ENCODE measurements at places on chromosomes 6 and 20.

- H3K27me3 ChIP-seq: no peaks in the 10 kb centered on the region
- peaks cover 46% of the 10 kb centered on the region for H3K36me3 ChIP-seq
- H3K4me1 ChIP-seq: peaks cover 38% of the 10 kb centered on the region
Observed at GRCh38 chr20:45946149-45946970, 11.9 kb downstream of the PCIF1 start.

DNA sequence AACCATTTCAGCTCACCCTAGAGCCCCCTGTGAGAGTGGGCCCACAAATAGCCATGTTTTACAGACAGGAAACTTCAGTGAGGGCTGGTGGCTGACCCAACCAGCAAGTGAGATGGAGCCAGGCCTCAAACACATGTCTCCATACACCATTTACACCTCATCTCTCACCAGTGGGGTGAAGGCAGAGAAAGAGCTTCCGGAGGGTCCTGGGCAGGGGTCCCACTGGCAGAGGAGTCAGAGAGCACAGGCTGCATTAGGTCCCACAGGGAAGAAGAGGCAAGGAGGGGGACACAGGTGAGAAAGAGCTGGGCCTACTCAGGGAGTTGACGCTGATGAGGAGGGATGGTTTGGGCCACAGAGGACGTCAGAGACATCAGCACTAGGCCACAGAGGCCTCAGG, 172.6 kb downstream of the VEGFA start:
- H3K36me3 ChIP-seq: no peaks in the 10 kb centered on the region
- no peak overlapping the region for H3K27ac ChIP-seq
- peaks cover 19% of the 10 kb centered on the region for H3K27me3 ChIP-seq
- no peak overlapping the region for H3K4me3 ChIP-seq

DNA sequence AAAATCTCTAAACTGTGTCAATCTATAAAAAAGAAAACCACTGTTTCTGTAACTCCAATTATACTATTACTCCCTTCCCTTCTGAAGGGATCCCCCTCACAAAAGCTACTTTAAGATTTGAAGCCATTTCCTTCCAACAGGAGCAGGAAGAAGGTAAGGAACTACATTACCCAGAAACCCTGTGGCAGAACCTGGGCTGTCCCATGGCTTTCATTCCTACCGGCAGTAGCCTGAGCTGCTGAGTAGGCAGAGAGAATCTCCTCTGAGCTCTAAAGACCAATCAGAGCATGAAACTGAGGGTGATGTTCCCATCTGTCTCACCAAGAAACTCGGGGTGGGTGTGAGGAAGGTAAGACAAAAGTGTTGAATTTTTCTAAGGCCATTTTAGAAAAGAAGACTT, 108.0 kb upstream of the LRFN2 start:
- no peak overlapping the region for H3K27ac ChIP-seq
- no peak for DNase-seq
- peaks cover 7% of the 10 kb centered on the region for H3K27me3 ChIP-seq
- no peaks in the 10 kb centered on the region for H3K36me3 ChIP-seq
- H3K4me3 ChIP-seq: no peak overlapping the region

GRCh38 chr6:149318581-149319286, 1.2 kb downstream of the TAB2 start:
- H3K4me3 ChIP-seq: peak overlapping the region; percentile 92
- DNase-seq: peak; percentile 82
- peaks cover 40% of the 10 kb centered on the region for H3K4me1 ChIP-seq
- peak overlapping the region; percentile 91 for H3K27ac ChIP-seq
- H3K36me3 ChIP-seq: peaks cover 38% of the 10 kb centered on the region

GRCh38 chr20:50395251-50395729, 114.9 kb upstream of the PTPN1 start:
- peaks cover 14% of the 10 kb centered on the region for H3K27me3 ChIP-seq
- H3K27ac ChIP-seq: no peak overlapping the region
- H3K36me3 ChIP-seq: no peaks in the 10 kb centered on the region
- H3K4me1 ChIP-seq: peaks cover 12% of the 10 kb centered on the region
- H3K4me3 ChIP-seq: no peak overlapping the region

DNA sequence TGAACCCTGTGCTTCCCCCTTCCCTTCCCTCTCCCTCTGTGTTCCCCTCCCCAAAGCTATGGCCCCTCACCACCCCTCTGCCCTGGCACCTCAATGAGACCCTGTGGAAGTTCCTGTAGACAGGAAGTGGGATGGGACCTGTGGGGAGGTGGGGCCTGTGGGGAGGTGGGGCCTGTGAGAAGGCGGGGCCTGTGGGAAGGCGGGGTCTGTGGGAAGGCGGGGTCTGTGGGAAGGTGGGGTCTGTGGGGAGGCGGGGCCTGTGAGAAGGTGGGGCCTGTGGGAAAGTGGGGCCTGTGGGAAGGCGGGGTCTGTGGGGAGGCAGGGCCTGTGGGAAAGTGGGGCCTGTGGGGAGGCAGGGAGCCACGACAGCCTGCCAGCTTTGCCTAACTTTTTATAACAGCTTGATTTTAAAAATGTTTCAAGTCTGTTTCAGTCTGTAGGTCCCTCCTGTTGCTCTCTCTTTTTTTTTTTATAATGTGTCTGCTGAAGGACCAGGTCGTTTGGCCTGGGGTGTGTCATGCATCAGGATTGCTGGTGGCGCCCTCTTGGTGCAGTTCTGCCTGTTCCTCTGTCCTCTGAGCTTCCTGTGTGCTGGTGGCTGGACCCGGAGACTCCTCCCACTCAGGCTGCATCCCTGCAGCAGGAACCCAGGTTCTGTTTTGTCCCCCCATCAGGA, 70.5 kb upstream of the SLCO4A1 start:
- no peak overlapping the region for H3K4me3 ChIP-seq
- DNase-seq: peak; percentile 45
- peaks cover 2% of the 10 kb centered on the region for H3K4me1 ChIP-seq
- peaks cover 21% of the 10 kb centered on the region for H3K27me3 ChIP-seq
- no peak overlapping the region for H3K27ac ChIP-seq

DNA sequence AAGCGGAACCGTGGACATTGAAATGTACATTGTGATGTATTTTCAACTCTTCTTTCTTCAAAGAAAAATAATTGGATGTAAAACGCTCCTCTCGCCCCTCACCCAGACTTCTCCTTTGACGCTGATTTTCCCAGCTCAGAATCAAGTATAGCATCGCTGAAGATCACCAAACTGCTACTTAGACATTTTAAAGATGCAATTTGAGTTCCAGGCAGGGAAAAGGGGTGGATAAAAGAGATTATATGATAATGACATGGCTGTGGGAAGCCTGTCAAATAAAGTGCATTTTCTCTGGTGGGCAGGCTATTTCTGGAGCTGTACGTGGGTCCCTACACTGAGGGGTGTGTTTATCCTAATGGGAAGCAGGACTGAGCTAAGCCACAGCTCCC, 240.4 kb downstream of the CDC5L start:
- DNase-seq: no peak
- peaks cover 10% of the 10 kb centered on the region for H3K4me1 ChIP-seq
- H3K36me3 ChIP-seq: no peaks in the 10 kb centered on the region
- H3K27me3 ChIP-seq: peaks cover 2% of the 10 kb centered on the region
- H3K27ac ChIP-seq: no peak overlapping the region
- H3K4me3 ChIP-seq: no peak overlapping the region

- no peaks in the 10 kb centered on the region for H3K36me3 ChIP-seq
- H3K27ac ChIP-seq: no peak overlapping the region
- no peaks in the 10 kb centered on the region for H3K4me1 ChIP-seq
- H3K27me3 ChIP-seq: peaks cover 38% of the 10 kb centered on the region
- DNase-seq: no peak
Observed at GRCh38 chr6:1590580-1590979, 19.1 kb upstream of the FOXC1 start.

DNA sequence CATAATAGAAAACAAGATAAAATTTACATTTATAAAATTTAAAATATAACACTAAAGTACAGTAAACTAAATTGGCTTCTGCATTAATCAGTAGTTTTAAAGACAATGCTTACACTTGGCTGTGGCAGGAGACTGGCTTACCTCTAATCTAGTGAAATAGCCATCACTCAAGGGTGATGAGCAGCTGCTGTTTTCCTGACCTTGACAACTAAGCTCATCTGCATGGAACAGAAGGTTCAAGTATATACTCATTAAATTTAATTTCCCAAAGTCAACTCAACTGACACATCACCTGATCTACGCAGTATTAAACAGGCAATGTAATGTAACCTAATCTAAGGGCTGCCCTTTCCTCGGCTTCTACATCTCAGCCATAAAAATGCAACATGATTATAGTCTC, 14.5 kb downstream of the TMX4 start:
- no peak for DNase-seq
- peaks cover 29% of the 10 kb centered on the region for H3K36me3 ChIP-seq
- no peaks in the 10 kb centered on the region for H3K27me3 ChIP-seq

DNA sequence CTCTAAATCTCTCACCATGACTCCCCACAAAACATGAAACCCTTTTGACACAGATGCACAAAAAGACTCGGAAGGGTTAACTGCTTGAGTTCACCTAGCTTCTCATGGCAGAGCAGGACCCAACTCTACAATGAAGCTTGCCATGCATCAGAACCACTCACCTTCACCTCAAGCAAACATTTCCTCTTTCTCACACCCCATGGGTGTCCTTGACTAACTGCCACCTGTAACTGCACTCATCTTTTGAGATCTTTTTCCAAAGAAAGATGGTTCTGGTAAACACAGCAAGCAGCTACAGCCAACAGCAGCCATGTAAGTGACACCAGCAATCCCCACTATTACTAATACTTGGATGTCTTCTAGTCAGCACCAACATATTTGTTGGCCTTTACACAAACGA, 76.5 kb downstream of the EFHC1 start:
- H3K36me3 ChIP-seq: peaks cover 2% of the 10 kb centered on the region
- H3K4me3 ChIP-seq: no peak overlapping the region
- no peak overlapping the region for H3K27ac ChIP-seq
- no peak for DNase-seq
- peaks cover 15% of the 10 kb centered on the region for H3K4me1 ChIP-seq
- H3K27me3 ChIP-seq: no peaks in the 10 kb centered on the region

- H3K36me3 ChIP-seq: no peaks in the 10 kb centered on the region
- DNase-seq: no peak
- no peaks in the 10 kb centered on the region for H3K4me1 ChIP-seq
- H3K27me3 ChIP-seq: peaks cover 35% of the 10 kb centered on the region
- H3K4me3 ChIP-seq: no peak overlapping the region
Observed at GRCh38 chr6:105109955-105110895, 69.6 kb downstream of the POPDC3 start.

- no peaks in the 10 kb centered on the region for H3K4me1 ChIP-seq
- DNase-seq: no peak
- peaks cover 26% of the 10 kb centered on the region for H3K27me3 ChIP-seq
- H3K36me3 ChIP-seq: no peaks in the 10 kb centered on the region
Observed at GRCh38 chr6:131758920-131759319, 48.1 kb upstream of the CTAGE9 start.

DNA sequence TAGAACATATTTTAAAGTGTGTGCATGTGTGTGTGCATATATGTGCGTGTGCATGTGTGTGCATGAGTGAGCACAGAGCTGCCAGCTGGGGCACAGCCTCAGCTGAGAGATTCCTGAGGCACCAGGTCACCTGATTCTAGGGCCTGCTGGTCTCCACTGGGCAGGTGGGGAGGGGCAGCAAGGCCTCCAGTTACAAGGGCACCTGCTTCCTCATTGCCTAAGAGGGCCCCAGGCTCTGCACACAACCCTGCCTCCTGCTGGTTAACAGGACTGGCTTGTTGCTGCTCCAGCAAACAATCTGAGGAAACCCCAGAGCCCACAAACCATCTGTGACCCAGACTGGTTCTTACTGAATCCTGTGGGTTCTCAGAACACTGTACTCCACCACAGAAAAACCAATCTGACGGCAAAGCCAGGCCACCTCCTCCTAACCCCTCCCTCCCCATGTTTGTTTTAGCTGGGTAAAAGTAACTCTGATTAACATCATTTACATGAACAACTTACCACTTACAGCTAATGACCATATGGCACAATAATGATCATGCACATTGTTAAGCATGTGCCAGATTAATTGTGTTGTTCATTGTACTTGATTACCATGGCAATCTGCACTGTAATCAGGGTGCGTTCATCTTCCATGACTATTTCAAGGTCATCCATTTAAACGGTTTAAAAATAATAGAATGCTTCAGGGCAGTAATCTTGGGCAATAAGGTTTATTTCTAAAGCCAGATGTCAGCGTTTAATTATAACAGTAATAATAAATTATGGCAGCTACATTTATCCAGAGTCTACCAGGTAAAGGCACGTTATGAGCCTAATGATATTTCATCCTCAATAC, 23.1 kb upstream of the UBE2J1 start:
- peaks cover 3% of the 10 kb centered on the region for H3K36me3 ChIP-seq
- peak; percentile 96 for DNase-seq
- H3K27me3 ChIP-seq: peaks cover 32% of the 10 kb centered on the region

DNA sequence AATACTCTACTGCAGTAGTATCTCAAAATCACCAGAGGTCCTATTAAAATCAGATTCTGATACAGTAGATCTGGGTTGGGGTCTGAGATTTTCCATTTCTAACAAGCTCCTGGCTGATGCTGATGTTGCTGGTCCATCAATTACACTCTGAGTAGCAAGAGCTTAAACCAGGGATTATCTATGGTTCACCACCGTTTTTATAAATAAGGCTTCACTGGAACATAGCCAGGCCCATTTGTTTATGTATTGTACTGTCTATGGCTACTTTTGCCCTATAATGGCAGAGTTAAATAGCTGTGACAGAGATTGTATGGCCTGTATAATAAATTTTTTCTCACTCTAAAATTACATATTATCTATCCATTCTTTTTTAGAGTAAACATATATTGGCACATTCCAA, 53.0 kb downstream of the NUDT3 start:
- no peaks in the 10 kb centered on the region for H3K27me3 ChIP-seq
- peaks cover 24% of the 10 kb centered on the region for H3K36me3 ChIP-seq
- no peak overlapping the region for H3K27ac ChIP-seq
- no peak overlapping the region for H3K4me3 ChIP-seq

DNA sequence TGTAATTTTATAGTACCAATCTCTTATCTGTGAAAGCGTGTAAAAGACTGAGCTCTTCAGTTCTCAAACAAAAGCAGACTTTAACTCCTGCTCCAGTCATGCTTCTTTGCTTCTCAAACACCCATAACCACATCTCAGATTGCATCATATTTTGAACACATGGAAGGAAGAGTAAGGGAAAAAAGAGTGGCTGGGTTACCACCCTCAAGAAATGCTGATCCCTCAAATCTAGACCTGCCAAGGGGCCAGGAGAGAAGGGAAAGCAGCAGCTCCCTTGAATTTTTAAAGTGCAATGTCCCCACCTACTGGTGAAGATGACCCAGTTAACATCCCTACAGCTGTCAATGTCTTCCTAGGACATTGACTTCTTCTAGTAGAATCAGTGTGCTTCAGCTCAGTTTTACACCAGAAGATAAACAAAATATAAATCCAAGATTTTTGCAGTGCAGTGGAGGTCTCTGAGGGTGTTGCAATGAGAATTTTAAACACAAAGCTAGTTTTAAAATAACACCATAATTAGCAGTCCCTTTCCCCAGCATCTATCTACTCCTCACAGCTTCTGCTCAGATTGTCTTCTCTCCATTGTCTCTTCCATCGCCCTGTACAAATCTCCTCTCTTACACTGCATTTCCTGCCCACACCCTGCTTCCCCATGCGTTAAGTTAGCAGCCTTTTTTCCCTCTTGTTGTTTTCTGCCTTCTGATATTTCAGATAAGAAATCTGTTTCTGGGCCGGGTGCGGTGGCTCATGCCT, 22.6 kb upstream of the HLA-DQB2 start:
- H3K36me3 ChIP-seq: no peaks in the 10 kb centered on the region
- H3K4me1 ChIP-seq: peaks cover 2% of the 10 kb centered on the region
- peaks cover 74% of the 10 kb centered on the region for H3K27me3 ChIP-seq
- H3K27ac ChIP-seq: no peak overlapping the region
- no peak for DNase-seq
- no peak overlapping the region for H3K4me3 ChIP-seq

- H3K27ac ChIP-seq: no peak overlapping the region
- no peak overlapping the region for H3K4me3 ChIP-seq
- H3K4me1 ChIP-seq: no peaks in the 10 kb centered on the region
- peaks cover 6% of the 10 kb centered on the region for H3K27me3 ChIP-seq
Observed at GRCh38 chr6:6176586-6177228, 143.8 kb downstream of the F13A1 start.
